ENCODE measurements at places on chromosomes 7 and 10.

- no peak for DNase-seq
Measured at GRCh38 chr10:127302343-127302742, 106.0 kb upstream of the INSYN2A start.

DNA sequence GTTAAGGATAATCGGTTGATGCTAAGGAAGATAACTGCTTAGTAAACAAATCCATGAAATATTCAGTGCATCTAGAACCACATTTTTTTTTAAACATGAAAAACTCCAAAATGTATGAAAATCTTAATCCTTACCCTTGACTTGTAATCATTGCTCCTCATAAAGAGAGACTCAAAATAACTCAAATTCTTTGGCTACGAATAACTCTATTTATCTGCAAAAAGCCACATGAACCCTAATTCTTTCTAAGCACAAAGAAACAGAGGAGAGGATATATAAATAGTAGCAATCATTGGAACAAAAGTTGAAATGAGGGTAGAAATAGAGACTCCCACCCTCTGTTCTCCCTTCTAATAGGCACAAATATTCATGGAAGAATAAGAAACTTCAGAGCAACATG, 40.2 kb downstream of the ANK3 start:
- no peak for DNase-seq

- no peak for DNase-seq
Measured at GRCh38 chr10:60029475-60029874, 123.1 kb upstream of the CCDC6 start.

DNA sequence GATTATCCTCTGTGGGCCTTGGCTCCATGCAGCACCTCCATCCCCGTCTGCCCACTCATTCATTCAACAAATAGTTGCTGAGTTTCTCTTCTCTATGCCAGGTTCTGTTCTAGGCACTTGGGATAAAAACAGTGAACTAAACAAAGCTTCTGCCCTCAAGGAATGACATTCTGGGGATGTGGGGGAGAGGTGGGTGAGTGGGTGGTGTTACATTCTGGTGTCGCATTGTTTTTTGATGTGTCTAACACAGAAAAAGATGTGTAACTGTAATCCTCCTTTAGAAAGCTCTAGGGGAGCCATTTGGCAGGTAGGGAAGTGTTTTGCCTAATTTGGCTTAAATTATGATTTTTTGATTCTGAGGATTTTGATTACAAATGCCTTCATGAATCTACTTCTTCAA, 21.4 kb downstream of the AUTS2 start:
- no peak for DNase-seq

GRCh38 chr10:1054684-1055083, 1.5 kb upstream of the WDR37 start:
- no peak for DNase-seq

GRCh38 chr7:111068618-111069017, 22.3 kb upstream of the LRRN3 start:
- no peak for DNase-seq

DNA sequence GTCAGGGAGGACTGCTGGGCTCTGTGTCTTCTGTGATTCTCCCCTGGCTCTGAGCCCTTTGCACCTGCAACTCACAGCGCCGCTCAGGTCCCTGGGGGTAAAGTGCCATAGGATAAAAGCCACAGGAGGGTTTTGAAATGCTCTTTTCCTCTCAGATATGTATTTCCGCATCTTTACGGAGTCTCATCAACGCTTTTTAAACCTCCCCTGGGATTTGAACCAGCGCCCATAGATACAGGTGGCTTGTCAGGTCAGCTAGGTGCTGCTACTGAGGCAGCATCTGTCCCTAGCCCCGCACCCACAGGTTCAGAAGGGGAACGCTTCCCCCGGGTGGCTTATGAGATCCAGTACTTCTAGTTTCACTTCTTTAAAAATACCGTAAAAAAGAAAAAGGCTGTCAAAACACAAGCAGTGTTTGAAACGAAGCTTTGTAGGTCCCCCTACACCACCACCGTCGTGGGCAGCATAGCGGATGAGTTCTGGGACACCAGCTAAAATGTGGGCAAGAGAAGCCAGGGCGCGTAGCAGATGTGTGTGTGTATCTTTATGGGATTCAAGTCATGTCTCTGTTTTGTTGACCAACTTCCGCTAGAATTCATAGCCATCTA, 173.5 kb downstream of the CUX1 start:
- DNase-seq, result no peak

DNA sequence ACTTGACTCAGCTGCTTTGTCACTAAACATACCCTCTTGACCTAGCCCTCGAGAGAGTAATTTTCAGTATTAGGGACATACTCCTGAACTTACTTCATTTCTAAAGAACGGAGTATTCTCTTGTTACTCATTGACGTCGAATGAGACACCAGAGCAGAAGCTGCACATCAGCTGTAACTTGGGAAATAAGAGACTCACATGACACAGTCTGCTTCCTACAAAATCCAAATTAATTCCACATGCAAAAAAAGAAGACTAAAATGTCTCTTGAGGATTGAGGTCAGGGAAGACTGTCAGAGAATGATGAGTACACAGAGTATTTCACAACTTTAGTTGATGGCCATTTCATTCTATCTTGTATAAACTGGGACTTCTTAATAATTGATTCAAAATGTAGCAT, 114.7 kb upstream of the EGFR start:
- DNase-seq, result no peak

- DNase-seq, result no peak
Measured at GRCh38 chr10:111186358-111186757, 109.5 kb downstream of the ADRA2A start.

DNA sequence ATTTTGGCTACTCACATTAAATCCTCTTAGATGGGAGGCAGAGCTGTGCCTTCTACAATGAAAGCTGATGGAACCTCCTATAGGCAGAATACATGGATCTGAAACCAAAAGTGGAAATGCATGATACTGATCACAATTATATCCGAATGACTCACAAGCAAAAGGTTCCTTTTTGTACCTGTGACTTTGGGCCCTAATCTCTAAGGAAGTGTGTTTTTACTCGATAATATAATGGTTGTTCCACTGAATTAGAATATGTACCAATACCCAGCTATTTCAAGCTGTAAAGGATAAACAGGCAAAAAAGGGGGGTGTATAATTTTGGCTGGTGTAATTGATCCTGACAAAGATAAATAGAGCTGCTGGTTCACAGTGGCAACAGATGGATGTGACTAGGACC, 17.6 kb upstream of the LAMB1 start:
- DNase-seq, result no peak

DNA sequence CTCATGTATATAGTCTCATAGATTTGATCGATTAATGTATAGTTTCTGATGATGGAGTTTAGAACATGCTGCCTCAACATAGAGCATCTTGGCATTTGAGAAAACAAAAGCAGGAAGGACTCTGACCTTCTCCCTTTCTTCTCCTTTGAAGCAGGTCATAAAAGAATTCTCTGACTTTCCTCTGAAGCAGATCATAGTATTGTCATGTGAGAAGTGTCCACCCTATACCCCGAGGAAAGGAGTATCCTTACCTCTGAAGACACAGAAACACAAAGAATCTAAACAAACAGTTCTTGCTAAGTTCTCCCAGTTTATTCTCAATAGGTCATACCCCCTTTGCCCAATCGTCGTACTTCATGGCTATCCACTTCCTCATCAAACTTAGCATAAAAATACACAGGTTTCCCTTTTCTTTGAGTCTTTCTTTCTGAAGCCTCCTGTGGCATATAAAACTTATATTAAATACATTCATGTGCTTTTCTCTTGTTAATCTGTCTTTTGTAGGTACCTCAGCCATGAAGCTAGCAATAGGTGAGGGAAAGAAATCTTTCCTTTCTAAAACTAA, 194.9 kb downstream of the REEP3 start:
- no peak for DNase-seq

- DNase-seq, result peak; percentile 98
Measured at GRCh38 chr10:110414548-110415309, 83.0 kb upstream of the DUSP5 start.

DNA sequence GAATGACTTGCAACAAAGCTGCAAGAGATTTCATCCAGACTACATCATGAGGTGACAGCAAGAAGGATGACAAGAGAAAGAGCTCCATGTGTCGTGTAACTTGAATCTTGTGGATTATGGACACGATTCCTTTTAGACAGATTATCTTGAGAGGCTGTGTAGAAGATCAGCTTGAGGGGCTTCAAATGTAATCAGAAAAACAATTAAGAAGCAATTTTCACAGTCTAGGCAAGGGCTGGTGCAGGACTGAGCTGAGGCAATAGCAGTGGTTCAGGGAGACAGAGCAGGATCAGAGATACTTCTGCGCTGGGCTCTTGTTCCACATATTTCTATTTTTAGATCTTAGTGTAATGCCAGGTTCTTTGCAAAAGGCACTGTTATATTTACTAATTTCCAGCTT, 253.0 kb upstream of the COBL start:
- no peak for DNase-seq

GRCh38 chr7:48681006-48681405, 243.3 kb upstream of the CDC14C start:
- no peak for DNase-seq

DNA sequence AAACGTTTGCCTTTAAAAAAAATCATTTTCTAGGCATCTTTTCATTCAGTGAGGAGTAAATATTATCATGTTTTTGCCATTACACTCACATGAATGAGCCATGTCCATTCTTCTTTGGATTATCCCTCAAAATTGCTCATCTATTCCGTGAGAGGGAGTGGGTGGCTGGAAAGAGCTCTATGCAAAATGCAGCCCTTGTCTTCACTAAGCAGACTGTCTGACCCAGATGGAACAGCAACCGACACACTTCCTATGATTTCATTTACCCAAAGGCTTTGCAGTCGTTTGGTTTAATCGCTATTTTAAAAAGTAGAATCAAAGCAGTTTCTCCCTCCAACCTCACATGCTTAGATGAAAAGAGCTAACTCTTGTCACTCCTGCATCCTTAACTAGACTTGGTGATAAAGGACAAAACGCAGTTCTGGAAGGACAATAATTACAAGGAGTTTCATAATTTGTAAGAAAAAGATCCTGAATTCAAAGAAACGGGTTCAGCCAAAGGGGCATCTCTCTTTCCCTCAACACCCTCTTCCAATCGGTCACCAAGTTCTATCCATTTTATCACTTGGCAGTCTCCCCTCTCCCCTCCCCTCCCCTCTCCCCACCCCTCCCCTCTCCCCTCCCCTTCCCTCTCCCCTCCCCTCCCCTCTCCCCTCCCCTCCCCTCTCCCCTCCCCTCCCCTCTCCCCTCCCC, 198.1 kb upstream of the STK17A start:
- no peak for DNase-seq

DNA sequence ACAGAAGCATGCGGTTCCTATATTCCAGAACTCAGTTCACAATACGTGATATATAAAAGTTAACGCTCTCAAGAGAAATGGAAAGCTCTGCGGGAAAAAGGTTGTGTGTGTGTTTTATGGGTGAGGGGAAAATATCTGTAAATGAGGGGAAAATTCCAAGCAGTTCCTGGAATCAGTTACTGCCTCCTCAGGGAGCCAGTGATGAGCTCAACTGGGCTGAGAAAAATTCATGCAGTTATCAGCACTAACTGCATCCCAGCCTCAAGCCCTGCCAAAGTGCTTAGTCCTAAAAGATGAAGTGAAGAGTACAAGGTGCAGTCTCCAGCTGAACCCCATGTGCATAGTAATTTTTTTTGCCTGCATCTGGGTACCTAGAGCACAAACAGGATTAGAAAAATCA, 191.9 kb downstream of the CDK14 start:
- DNase-seq, result no peak

GRCh38 chr7:120307991-120308545, 35.1 kb downstream of the KCND2 start:
- DNase-seq, result no peak

DNA sequence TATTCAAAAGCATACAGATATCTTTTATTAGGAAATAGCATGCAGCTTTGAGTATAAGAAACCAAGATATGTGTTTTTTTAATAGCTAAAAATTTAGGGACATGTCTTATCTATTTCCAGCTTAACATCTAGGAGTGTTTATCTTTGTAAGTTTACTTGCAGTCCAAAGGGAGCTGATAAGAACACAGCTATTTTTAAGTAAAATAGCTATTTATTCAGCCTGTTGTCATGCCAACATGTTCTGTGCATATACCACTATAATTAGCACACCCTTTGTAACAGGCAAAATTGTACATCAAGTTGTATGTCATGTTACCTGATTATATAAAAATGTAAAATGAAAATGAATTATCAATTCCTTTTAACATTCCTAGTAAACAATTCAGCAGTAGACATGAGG, 29.6 kb downstream of the FAM133B start:
- no peak for DNase-seq

DNA sequence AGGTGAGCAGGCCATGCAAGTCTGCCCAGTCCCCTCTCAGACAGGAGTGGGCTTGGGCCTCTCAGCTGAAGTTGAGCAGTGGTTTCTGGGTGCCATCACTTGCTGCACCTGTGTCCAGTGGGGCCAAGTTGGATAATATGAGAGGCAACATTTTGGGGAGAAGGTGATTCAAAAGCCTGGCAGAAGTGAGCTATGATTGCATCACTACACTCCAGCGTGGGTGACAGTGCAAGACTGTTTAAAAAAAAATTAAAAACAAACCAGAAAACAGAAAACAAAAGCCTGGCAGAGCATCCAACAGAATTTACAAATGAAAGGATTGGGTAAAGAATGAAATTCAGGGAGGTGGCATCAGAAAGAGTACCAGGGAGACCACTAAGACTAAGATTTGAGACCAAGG, 121.5 kb upstream of the LAMB4 start:
- no peak for DNase-seq

DNA sequence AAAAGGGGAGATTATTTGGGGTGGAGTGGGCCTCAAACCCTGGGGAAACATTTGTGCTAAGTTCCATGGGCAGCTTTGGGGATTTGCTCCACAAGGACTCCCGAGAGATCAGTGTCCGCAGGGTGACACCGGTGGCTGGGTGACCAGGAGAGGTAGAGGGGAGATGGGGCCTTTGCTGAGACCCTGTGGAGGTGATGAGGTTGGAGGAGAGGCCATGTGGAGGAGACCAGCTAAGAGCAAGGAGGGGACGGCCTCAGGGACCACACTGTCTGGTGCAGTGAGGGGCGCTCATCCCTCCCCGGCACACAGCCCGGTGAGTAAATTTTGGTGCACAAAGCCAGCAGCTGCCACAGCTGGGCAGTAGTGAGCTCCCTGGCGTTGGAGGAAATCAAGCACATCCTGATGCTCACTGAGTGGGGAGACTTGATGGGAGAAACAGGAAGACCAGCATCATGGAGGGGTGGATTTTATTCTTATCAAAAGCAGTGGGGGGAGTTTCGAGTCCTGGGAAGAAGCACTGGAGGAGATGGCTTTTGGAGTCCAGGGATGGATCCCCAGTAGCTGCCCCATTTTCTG, 20.2 kb upstream of the ELFN1 start:
- no peak for DNase-seq

DNA sequence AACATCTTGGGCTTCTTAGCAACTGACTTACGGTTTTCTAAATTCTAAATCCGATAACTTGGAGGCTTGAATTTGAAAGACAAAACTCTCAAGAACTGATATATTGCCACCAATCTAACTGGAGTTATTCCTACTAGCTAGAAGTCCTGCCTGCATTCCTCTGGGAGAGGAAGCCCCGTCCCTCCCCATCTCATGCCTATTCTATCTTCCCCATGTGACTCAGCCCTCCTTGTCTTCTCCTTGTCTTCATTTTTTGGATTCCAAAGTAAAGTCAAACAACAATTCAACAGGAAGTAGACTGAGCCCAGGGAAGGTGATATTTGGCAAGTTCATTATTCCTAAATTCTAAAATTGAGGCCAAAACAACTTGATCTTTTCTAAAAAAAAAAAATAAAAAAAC, 587.7 kb downstream of the KCNMA1 start:
- no peak for DNase-seq

- no peak for DNase-seq
Measured at GRCh38 chr7:136528329-136528728, 340.1 kb upstream of the CHRM2 start.
